SK-N-DZ (cell line): ENCODE measurements at places on chromosomes 13 and 19.

DNA sequence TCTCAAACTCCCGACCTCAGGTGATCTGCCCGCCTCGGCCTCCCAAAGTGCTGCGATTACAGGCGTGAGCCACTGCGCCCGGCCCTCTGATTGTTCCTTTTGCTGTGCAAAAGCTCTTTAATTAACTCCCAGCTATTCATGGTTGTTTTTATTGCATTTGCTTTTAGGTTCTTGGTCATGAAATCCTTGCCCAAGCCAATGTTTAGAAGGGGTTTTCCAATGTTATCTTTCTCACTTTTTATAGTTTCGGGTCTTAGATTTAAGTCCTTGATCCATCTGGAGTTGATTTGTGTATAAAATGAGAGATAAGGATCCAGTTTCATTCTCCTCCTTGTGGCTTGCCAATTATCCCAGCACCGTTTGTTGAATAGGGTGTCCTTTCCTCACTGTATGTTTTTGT is 19.2 kb upstream of the GRTP1 start:
- DNase-seq = no peak

DNA sequence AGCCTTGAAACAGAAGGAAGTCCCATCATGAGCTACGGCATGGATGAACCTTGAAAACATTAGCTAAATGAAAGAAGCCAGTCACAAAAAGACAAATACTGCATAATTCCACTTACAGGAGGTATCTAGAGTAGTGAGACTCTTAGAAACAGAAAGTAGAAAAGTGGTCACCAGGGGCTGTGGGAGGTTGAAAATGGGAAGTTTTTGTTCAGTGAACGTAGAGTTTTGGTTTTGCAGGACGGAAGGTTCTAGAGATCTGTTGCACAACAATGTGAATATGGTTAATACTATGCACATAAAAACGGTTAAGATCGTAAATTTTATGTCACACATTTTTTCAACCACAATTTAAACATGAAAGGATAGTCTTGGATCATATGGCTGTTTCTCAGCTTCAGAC is 11.9 kb upstream of the SLC10A2 start:
- no peak for DNase-seq

GRCh38 chr19:41626278-41626677 is 596 bp downstream of the CEACAM4 start:
- DNase-seq = no peak

DNA sequence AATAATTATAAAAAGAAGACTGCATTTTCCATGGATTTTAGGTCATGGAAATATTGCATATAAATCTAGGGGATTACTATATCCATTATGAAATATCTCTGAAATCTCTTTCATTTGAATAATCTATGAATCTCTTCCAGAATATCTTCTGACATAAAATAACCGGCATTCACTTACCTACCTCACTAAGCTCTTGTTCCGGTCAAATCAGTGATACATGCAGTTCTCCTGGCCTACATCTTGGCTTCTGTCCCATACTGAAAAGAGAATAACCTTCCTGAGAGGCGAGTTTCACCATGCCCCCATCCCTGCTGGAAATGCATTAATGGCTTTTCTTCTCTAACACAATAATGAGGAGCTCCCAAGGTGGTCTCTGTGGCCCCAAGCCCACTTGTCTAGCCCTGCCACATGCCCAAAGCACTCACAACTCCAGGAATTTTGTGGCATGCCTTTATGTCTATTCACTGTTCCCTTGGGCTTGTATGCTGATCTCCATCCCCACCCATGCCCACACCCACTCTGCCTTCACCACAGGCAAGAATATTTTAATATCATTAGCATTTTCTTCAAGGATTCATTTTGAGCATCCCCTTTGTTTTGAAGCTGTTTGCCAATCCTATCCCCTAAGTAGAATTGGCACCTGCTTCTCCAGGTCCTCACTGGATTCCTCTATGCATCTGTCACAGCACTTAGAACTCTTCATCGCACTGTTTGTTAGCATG is 401.6 kb downstream of the COG6 start:
- no peak for DNase-seq

GRCh38 chr13:32255724-32256109 is 59.4 kb downstream of the ZAR1L start:
- DNase-seq = no peak

DNA sequence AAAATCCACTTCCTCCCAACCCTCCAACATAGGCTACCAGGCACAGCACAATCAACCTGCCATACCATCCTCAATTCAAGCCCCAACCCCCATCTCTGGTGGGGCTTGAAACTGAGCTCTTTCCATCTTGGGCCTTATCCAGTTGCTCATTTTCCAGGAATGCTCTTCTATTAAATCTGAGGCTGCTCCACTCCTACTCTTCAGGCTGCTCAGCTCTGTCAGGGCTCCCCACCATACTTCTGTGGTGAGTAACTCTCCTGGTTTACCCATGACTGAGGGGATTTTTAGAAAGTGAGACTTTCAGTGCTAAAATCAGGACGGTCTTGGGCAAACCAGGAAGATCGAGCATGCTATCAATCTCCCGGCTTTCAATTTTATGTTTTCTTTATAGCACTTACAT is 512.8 kb downstream of the LMO7 start:
- no peak for DNase-seq

DNA sequence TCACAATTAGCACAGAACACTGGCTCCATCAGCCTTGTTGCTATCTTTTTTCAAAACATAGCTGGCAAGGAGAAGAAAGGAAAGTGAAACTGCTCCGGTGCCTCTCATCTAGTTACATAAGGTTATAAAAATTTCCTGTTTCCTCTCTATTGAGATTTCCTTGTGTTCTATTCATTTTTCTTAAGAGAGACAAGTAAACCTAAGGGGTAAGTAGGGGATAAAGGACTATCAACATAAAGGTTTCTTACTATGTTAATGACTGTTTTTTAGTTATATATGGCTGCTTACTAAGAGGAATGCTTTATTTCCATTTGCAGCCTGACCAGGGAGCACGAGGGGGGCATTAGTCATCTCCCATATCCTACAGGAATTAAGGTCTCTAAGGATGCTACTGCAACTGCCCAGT is 73.2 kb upstream of the MLNR start:
- DNase-seq = no peak

- no peak for DNase-seq
Measured at GRCh38 chr19:11453468-11454341, 18.3 kb downstream of the PRKCSH start.

GRCh38 chr13:53126841-53127245 is 98.2 kb downstream of the OLFM4 start:
- DNase-seq = no peak

DNA sequence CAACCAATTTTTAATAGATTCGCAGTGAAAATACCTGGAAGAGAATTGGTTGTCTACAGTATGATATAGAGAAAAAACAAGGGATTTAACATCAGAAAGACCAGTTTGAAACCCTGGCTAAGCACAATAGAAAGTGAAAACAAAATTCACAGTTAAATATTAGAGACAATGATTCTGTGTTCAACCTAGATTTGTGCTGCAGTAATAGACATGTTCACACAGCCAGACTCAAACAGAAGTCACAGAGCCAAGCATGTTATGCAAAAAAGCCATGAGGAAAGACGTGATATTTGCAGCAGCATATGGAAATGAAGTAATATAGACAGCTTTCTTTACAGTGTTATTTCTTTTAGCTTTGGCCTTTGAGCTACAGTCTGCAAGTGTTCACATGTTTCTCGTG is 48.1 kb downstream of the SCEL start:
- no peak for DNase-seq

DNA sequence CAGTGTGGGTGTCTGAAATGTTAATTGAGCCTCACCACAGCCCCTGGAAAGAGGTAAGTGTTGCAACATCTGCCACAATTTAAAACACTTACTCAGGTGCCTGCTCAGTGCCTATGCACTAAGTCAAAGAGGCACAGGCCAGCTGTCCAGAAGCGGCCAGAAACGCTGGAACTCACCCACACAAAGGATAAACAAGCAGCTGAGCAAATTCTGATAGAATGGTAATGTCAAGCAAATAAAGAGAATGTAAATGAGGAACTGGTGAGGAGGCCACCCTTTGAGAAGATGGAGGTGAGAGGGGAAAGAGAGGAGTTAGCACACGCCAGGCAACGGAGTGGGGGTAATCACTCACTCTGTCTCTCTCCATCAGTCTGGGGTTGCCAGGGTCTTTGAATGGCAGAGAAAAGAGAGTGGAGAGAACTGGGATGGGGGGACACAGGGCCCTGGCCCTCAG is 67.7 kb upstream of the SERP2 start:
- no peak for DNase-seq

- no peak for DNase-seq
Measured at GRCh38 chr19:10872546-10873107, 1.3 kb downstream of the CARM1 start.

GRCh38 chr13:76991432-76991795 is 467 bp upstream of the CLN5 start:
- DNase-seq = no peak

DNA sequence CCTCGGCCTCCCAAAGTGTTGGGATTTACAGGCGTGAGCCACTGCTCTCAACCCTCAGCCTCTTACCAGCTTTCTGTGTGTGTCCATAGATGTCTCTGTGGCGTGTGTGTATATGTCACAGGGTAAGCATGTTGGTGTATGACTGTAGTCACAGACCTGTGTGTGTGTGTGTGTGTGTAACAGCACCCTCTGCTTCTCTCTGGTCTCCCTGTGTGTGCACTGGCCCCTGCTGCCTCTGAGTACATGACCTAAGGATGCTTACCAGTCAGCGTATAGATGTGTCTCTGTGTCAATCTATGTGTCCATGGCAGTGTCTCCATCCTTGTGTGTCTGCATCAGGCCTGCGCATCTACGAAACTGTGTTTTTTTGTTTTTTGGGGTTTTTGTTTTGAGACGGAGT is 5.6 kb downstream of the AXL start:
- DNase-seq = no peak

DNA sequence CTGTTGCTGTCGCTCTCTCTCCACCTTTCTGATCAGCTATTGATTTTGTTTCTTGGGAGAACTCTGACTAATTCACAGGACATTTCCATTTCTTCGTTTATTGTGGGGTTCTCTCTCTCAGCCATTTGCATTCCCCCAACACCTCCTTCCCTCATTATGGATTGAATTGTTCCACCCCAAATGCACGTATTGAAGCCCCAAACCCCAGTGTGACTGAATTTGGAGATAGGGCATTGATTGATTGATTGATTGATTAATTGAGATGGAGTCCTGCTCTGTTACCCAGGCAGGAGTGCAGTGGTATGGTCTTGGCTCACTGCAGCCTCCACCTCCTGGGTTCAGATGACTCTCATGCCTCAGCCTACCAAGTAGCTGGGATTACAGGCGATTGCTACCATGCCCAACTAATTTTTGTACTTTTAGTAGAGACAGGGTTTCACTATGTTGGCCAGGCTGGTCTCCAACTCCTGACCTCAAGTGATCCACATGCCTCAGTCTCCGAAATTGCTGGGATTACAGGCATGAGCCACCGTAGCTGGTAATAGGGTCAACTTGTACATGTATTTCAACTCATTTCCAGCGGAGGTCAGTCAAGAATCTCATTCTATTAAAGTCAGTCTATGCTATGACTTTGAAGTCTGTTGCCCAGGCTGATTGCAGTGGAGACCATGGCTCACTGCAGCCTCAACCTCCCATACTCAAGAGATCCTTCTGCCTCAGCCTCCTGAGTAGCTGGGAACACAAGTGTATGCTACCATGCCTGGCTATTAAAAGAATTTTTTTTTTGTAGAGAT is 13.6 kb downstream of the NFILZ start:
- DNase-seq = no peak

DNA sequence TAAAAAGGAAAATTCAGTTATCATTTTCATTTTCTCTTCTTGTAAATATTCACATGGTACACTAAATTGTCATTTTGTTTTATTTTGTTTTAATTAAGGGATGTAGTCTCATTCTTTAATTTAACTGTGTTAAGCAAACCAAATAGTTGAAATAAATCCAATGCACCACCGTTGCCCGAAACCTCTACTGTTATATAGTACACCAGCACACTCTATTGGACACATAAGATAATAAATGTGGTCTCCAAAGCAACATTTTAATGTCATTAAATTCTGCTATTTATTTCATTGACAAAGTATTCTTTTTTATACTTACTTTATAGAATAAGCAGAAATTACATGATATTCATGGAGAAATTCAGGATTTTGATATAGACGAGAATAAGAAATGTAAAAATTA is 156.4 kb upstream of the FREM2 start:
- no peak for DNase-seq

- no peak for DNase-seq
Measured at GRCh38 chr13:93776936-93777335, 550.3 kb downstream of the GPC6 start.

DNA sequence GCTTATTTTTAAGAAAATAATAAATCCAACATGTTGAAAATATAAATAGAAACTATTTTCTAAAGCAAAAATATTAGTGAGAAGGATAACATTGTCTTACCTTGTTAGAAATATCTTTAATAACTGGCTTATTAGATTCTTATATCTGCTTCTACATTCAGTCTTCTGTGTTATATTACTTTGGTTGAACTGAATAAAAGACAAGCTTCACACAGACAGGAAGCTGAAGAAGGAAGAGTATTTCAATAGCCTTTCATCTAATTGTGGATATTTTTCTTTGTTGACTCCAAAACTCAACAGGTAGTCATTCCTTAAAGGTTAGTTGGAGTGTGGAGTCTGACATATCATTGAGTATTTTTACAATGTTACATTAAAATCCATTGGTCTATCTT is 10.9 kb downstream of the SETDB2 start:
- no peak for DNase-seq

DNA sequence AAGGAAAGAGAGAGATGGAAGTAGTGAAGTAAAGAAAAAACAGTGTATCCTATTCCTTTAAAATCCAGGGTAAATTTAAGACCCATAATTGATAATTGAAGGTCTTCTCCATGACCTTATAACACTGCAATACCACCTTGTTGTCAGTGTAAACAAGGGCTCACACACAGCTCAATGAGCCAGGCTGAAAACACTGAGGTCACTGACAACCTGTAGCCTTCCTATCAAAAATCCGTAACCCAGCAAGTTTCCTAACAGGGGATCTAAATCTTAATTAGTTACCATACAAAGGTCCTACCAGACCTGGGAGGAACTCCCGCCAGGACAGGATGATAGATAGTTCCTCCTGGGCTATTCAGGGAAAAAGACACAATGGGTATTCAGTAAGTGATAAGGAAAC is 1677.1 kb downstream of the OLFM4 start:
- DNase-seq = no peak

GRCh38 chr13:109036078-109036780 is 406.8 kb downstream of the MYO16 start:
- DNase-seq = no peak
